ENCODE measurements at places on chromosomes 16 and 17.

DNA sequence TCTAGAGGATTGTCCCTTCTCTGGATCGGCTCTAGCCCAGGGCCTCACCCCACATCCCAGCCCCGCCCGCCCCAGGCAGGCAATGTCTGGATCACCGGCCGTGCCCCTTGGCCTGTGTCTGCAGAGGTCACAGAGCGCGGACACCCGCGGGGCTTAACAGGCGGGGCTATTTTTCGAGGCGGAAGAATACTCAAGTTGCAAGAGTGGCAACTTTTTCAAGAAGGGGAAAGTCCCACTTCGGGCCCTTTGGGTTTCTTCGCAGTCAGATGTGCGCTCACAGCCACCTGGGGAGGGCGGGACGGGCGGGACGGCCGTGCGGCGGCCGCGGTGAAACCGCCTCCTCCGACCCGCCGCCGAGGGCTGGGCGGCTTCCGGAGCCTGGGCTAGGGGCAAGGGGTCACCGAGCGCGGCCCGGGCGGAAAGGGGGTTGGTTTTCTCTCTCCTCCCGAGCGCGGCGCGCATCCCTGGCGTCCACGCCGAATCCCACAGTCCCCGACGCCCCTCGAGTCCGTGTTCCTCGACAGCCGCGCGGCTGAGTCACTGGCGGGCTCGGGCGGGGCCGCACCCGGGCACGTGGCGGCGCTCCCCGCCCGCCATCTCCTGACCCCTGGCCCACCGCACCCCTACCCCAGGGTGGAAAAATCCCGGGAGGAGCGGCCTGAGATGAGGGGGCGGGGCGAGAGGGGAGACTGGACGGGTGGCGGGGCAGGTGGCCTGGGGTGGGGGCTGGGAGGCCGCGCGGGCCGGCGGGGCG is 1.2 kb upstream of the PFN1 start:
- DNase-seq: peak; percentile 39

- DNase-seq: no peak
These were observed 53.4 kb downstream of the MFSD11 start for GRCh38 chr17:76791053-76791980.

DNA sequence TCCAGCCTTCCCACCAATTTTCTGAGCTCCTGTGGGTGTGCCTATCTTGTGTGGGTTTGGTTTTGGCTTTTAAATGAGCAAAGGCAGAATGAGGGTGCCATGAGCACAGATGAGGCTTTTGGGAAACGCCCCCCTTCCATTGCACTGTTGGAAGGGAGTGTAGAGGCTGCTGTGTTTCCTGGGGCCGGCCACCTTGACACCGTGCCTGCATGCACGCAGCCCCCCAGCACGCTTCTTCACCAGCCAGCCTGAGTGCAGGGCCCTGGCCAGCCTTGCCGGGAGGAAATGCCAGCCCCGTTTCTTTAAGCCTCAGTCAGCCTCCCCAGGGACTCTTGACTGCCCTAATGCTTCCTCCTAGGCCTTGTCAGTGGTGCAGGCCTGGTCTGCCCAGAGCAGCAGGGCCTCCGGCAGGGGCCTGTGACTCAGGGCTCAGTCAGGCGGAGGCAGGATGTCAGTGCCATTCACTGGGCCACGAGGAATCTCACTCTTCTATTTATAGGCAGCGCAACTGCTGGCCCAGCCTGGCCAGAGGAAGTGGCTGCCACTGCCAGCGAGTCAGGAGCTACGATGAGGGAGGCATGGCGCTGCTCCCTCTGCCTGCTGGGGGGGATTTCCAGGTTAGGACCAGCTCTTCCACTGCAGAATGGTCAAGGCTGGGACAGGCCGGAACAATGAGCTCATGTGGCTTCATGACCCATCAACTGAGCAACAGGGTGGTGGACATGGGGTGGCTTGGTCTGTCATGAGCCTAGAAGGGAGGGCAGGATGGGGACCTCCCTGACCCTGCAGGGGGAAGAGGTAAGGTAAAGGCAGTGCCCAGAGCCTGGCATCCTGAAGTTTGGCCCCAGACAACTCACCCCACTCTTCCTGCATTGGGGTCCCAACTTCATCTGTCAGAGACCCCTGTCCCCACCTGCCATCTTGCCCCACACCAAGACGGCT is 205.2 kb downstream of the RAB11FIP4 start:
- DNase-seq: peak; percentile 91

- no peak for DNase-seq
These were observed 559.9 kb upstream of the CDH8 start for GRCh38 chr16:62596125-62596524.

DNA sequence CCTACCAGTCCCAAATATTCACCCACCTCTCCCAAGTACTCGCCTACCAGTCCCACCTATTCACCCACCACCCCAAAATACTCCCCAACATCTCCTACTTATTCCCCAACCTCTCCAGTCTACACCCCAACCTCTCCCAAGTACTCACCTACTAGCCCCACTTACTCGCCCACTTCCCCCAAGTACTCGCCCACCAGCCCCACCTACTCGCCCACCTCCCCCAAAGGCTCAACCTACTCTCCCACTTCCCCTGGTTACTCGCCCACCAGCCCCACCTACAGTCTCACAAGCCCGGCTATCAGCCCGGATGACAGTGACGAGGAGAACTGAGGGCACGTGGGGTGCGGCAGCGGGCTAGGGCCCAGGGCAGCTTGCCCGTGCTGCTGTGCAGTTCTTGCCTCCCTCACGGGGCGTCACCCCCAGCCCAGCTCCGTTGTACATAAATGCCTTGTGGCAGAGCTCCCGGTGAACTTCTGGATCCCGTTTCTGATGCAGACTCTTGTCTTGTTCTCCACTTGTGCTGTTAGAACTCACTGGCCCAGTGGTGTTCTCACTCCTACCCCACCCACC is 29.8 kb downstream of the POLR2A start:
- no peak for DNase-seq

DNA sequence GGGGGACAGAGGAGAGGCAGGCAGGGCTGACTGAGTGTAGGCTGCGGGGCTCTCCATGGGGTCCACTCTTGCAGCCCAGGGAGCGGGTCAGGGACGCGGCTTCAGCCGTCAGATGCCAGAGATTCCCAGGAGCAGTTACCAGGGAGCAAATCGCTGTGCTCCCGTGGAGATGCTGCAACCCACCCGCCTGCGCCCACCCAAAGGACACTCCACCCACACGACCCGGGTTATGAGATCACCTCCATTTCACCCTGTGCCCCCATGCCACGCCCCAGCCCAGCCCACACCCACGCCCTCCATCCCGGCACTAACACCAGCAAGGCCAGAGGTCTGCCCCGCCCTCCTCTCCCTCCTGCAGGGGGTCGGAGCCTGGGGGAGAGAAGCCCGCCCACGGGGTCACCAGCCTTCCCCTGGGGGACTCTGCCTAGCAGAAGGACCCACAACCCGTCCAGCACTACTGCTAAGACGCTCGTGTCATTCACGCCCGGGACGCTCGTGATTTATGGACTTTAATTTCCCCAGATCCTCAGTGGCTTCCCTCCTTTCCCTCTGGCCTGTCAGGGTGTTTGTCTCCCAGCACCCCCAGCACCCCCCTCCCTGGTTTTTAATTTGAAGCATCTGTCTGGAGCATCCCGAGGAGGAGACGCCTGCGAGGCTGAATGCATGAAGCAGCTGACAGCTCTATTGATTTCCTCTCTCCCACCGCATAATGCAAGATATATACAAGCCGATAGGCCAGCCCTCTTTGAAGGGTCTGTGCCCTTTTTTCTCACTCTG is 6.7 kb upstream of the RPL38 start:
- DNase-seq: no peak

GRCh38 chr16:82924075-82924854 is 297.5 kb downstream of the CDH13 start:
- DNase-seq: no peak

Data from fibroblast of the conjunctiva (primary cell).